ENCODE measurements at places on chromosomes 4 and X.

DNA sequence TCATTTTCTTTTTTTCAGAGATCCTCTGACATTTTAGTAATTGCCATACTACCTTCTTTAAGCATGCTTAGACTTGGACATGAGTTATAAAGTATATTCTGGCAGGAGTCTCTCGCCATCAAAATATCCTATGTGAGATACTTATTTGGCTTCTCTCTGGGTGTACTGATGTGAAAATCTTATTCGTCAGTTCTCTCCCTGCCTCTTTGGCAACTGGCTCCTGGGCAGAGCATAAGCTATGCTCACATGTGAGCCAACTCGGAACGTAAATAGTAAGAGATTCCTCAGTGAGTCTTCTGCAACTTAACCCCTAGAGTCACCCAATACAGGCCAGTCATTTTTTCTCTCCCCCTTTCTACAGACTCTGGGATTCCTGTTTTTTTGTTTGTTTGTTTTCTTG lies 91.6 kb downstream of the MAGEB17 start:
- DNase-seq: no peak

GRCh38 chr4:167171928-167172327 lies 62.4 kb downstream of the SPOCK3 start:
- no peak for DNase-seq

GRCh38 chr4:174437749-174438148 lies 84.5 kb downstream of the HPGD start:
- DNase-seq: no peak

- no peak for DNase-seq
These were observed 34.2 kb downstream of the BCOR start for GRCh38 chrX:40063555-40063954.

GRCh38 chrX:31497086-31497485 lies 425.2 kb upstream of the FTHL17 start:
- DNase-seq: no peak

DNA sequence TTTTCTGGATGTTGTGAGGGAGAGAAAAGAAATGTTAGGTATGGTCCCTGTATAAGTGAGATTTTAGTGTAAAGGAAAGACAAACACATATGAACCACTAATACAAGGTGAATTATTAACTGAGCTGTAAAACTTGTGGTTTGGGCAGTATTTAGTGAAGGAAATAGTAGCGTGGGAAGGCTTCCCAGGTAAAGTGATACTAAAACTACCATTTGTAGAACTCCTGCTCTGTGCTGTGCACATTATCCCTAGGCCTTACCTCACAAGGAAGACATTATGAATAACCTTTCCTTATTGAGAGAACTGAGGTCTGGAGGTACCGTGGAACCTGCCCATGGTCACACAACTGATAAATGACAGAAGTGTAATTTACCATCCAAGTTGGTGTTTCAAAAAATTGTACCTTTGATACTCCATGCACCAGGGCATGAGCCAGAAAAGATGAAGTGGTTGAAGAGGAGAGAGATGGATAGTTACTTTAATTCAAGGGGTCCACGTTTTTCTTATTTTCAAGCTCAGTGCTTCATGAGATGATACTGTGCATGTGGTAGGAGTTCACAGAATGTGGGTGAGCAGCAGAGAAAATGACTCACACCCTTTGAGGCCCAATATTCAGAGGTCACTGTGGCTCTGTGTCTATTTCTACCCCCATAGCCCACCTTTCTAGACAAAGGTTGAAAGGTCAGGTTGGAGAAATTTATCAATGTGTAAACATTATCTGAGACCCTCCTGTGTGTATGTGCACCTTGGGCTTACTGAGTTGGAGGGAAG lies 2.6 kb upstream of the VSIG4 start:
- no peak for DNase-seq
